ENCODE measurements at places on chromosomes 11 and 22. TPM values are rescaled to one million over a fixed set of nuclear protein-coding genes. Genes with fewer than 3 reads are reported as not detected.

The TSPAN32 gene
- not detected for polyA plus RNA-seq

The WNT7B gene
- polyA plus RNA-seq = 0.17 TPM

The TECTA gene
- 0.24 TPM for polyA plus RNA-seq

The FXYD6 gene
- polyA plus RNA-seq = 26.2 TPM

The OR4P4 gene
- polyA plus RNA-seq = not detected

The DDI1 gene
- polyA plus RNA-seq = 0.13 TPM

The NRXN2 gene
- polyA plus RNA-seq = 5.7 TPM

The CHRM1 gene
- 0.44 TPM for polyA plus RNA-seq

The TTC28 gene
- 2.1 TPM for polyA plus RNA-seq

The RFPL3 gene
- polyA plus RNA-seq = not detected

The BCO2 gene
- 1.1 TPM for polyA plus RNA-seq
